A549 treated with Mapracorat at 1 μM for 4 hours (cell line): ENCODE measurements at places on chromosomes 6 and 20. TPM values are rescaled to one million over a fixed set of nuclear protein-coding genes. Genes with fewer than 3 reads are reported as not detected.

The TMEM74B gene
- 3.0 to 5.0 TPM (median 4.7 TPM) in 5 replicates for total RNA-seq

The KIF25 gene
- total RNA-seq, result 0.08 TPM in 1 of 5 replicates, not detected in the others

The HSPA1B gene
- 89.4 to 177 TPM (median 151 TPM) in 5 replicates for total RNA-seq

The COL9A1 gene
- total RNA-seq, result not detected in 5 replicates

The SLC2A4RG gene
- total RNA-seq, result 55.9 to 105 TPM (median 96.0 TPM) in 5 replicates

The SLC22A7 gene
- not detected in 5 replicates for total RNA-seq

The OTOR gene
- not detected in 5 replicates for total RNA-seq

The RAD21L1 gene
- not detected in 5 replicates for total RNA-seq

The EDN1 gene
- 35.1 to 45.3 TPM (median 40.7 TPM) in 5 replicates for total RNA-seq

The NKX2-2 gene
- not detected in 5 replicates for total RNA-seq

The DZANK1 gene
- 2.4 to 3.1 TPM (median 2.9 TPM) in 5 replicates for total RNA-seq

The MOCS1 gene
- 1.6 to 2.3 TPM (median 1.7 TPM) in 5 replicates for total RNA-seq

The KIAA1755 gene
- total RNA-seq, result 0.08 to 0.26 TPM (median 0.13 TPM) in 5 replicates

The PLEKHG1 gene
- total RNA-seq, result 0.36 to 0.61 TPM (median 0.51 TPM) in 5 replicates

The C20orf202 gene
- 0.22 TPM in 1 of 5 replicates, not detected in the others for total RNA-seq

The FRS3 gene
- 1.9 to 3.3 TPM (median 2.7 TPM) in 5 replicates for total RNA-seq

The PBOV1 gene
- total RNA-seq, result not detected in 5 replicates

The HLA-DPA1 gene
- total RNA-seq, result not detected in 5 replicates

The ARMH2 gene
- total RNA-seq, result not detected in 5 replicates

The EEF1A1 gene
- total RNA-seq, result 7,381 to 8,542 TPM (median 7,612 TPM) in 5 replicates

The IL17F gene
- total RNA-seq, result not detected in 5 replicates

The C20orf141 gene
- 0.39 to 0.49 TPM in 2 of 5 replicates, not detected in the others for total RNA-seq

The HMGCLL1 gene
- 0.12 to 0.20 TPM (median 0.15 TPM) in 4 of 5 replicates, not detected in the other for total RNA-seq

The CASS4 gene
- 0.05 to 0.06 TPM in 2 of 5 replicates, not detected in the others for total RNA-seq

The HBS1L gene
- 26.6 to 35.0 TPM (median 29.7 TPM) in 5 replicates for total RNA-seq

The FOXS1 gene
- total RNA-seq, result 0.17 to 0.86 TPM (median 0.61 TPM) in 5 replicates

The COL19A1 gene
- total RNA-seq, result not detected in 5 replicates

The FAM184A gene
- total RNA-seq, result 0.10 TPM in 1 of 5 replicates, not detected in the others

The PTK6 gene
- 2.4 to 3.6 TPM (median 3.1 TPM) in 5 replicates for total RNA-seq

The C6orf132 gene
- 1.9 to 3.0 TPM (median 2.5 TPM) in 5 replicates for total RNA-seq

The OR2B2 gene
- not detected in 5 replicates for total RNA-seq

The DCDC2 gene
- 2.3 to 3.9 TPM (median 2.8 TPM) in 5 replicates for total RNA-seq

The SYNDIG1 gene
- 1.4 to 2.2 TPM (median 1.8 TPM) in 5 replicates for total RNA-seq

The LRRN4 gene
- 0.06 to 0.07 TPM in 2 of 5 replicates, not detected in the others for total RNA-seq

The TDRD6 gene
- not detected in 5 replicates for total RNA-seq

The TNXB gene
- total RNA-seq, result 0.32 to 0.76 TPM (median 0.50 TPM) in 5 replicates

The PPIL1 gene
- total RNA-seq, result 41.6 to 46.3 TPM (median 43.4 TPM) in 5 replicates

The KHDC1L gene
- 0.29 TPM in 1 of 5 replicates, not detected in the others for total RNA-seq

The PNLDC1 gene
- total RNA-seq, result 0.10 TPM in 1 of 5 replicates, not detected in the others

The BHLHE23 gene
- total RNA-seq, result not detected in 5 replicates

The SLC22A16 gene
- total RNA-seq, result not detected in 5 replicates

The CTSZ gene
- 162 to 194 TPM (median 187 TPM) in 5 replicates for total RNA-seq

The AKIRIN2 gene
- 24.3 to 34.0 TPM (median 31.1 TPM) in 5 replicates for total RNA-seq

The CTCFL gene
- total RNA-seq, result not detected in 5 replicates

The EPHA7 gene
- 0.04 to 0.10 TPM (median 0.09 TPM) in 5 replicates for total RNA-seq

The PDE10A gene
- 23.4 to 29.8 TPM (median 27.4 TPM) in 5 replicates for total RNA-seq
